ENCODE measurements at places on chromosomes 3 and 15.
A peak's percentile ranks its signal among the peaks of the same experiment; 100 is the strongest.

DNA sequence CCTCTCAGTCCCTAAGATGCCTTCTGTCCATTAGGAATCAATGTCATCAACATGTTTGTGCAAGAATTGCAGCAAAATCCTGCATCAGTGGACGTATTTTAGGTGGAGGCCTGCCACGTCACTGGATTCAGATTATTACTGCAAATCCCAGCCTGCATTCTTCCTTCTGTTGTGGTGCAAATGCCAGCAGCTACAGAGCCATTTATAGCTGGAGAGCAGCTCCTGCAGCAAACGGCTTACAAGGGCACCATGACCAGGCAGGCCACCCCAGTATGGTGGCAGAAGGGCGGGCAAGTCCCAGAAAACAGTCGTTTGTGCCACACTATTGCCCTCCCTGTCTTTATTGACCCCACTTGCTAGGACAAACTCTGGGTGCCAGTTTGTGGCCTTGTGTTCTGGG lies 74.7 kb downstream of the SNRK start:
- DNase-seq, result no peak

- no peak for DNase-seq
These were observed 27.7 kb downstream of the C15orf39 start for GRCh38 chr15:75229191-75230015.

DNA sequence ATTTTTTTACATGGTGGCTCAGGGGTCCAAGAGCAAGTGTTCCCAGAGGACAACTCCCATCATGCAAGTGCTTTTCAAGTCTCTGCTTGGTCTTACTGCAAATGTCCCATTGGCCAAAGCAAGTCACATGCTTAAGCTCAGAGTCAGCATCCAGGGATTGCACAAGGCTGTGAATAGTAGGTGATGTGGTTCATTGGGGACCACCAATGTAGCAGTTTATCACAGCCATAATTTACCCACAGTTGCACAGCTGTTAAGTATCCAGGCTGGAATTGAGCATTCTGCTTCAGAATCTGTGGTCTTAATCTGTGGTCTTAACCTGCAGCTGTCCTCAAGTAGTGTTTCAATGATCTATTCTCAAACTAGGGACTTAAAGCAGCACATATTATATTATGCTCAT lies 71.4 kb upstream of the PLCL2 start:
- DNase-seq, result no peak

GRCh38 chr3:97706226-97706625 lies 58.3 kb upstream of the ARL6 start:
- no peak for DNase-seq

DNA sequence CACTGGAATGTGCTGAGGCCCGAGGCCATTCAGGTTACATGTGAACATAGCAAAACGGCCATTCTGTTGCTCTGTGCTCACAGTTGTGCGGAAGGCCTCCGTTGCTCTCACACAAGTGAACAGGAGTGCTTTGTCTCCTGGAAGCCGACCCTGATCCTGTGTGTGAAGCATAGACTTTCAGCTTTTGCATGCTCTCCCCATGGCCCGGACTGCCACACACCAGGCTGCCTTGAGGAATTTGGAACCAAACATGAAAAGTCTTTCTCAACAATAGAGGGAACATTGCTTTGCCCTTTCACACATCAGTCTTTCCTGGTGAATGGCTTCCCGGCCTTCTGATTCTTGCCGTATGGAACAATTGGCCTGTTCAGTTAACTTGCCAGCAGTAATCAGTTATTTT lies 154.8 kb upstream of the LRIG1 start:
- no peak for DNase-seq

- DNase-seq, result no peak
These were observed 33.4 kb downstream of the DCLK3 start for GRCh38 chr3:36730966-36731365.

DNA sequence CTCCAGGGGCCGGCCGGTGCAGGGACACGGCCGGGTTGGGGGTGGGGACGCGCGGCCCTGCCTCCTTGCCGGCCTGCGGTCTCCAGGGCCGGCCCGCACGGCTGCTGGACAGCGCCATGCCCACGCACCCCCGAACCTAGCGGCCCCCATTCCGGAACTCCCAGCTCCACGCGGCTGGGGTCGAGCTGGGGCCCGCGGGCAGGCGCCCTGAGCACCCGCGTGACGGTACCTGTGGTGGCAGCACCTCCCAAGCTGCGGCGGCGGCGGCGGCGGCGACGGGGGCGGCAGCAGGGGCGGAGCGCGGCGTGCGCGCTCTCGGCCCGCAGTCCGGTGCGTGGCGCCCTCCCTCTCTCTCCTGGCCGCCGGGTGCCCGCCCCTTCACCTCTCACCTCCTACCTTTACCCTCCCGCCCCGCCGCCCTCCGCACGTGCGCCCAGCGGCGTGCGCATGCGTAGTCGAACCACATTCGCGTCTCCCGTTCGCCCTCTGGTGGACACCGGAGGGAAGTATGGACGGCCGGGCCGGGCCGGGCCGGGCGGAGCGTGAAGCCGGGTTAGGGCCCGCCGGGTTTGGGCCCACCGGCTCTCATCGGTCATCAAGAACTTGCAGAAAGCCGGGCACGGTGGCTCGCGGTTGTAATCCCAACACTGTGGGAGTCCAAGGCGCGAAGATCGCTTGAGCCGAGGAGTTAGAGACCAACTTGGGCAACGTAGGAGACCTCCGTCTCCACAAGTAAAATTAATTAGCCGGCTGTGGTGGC lies at the start of gene SCAP:
SCAP (minus strand) TSS at position 372 of the 760 bp plus-strand sequence. CDS start 32,948 bp downstream, outside the sequence.
- DNase-seq, result peak; percentile 54

DNA sequence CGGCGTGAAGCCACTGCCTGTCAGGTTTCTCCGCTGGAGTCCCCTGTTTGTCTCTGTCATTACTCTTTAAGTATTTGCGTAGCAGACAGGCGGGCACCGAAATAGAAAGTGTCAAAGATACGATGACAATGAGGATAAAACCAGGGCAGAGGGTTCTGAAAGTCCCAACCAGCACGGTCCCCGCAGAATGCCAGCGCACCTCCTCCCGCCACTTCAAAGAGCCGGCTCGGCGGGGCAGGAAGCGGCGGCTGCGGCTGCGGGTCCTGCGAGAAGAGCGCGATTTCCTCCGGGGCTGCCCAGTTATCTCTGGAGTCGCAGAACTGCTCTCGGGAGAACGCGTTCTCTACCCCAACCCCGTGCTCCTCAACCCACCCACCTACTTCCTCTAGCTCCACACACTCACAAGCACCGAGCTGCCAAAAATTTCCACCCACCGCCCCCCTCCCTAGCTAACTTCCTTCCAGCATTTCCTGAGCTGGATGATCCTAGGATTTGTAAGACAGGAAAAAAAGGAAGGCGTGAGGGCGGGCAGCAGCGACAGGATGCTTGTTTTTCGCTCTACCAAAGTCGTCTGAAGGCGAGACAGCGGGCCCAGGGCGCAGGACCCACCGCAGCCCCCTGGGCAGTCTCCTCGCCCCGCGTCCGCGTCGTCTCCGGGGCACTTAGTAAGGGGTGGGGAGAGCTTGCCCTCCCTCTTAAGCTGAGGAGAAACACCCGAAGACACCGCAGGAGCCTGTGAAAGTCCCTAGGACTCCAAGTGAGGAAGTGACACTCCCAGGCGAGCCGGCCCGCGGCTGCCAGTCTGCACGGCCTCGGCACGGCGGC lies at the start of gene ARHGAP31:
ARHGAP31 (plus strand) TSS at position 513 of the 825 bp plus-strand sequence. CDS start 522 bp downstream, outside the sequence.
- DNase-seq, result peak; percentile 40

GRCh38 chr3:129599073-129599472 lies 7.4 kb downstream of the PLXND1 start:
- DNase-seq, result no peak

GRCh38 chr3:156599089-156599874 lies 44.4 kb upstream of the SSR3 start:
- no peak for DNase-seq

DNA sequence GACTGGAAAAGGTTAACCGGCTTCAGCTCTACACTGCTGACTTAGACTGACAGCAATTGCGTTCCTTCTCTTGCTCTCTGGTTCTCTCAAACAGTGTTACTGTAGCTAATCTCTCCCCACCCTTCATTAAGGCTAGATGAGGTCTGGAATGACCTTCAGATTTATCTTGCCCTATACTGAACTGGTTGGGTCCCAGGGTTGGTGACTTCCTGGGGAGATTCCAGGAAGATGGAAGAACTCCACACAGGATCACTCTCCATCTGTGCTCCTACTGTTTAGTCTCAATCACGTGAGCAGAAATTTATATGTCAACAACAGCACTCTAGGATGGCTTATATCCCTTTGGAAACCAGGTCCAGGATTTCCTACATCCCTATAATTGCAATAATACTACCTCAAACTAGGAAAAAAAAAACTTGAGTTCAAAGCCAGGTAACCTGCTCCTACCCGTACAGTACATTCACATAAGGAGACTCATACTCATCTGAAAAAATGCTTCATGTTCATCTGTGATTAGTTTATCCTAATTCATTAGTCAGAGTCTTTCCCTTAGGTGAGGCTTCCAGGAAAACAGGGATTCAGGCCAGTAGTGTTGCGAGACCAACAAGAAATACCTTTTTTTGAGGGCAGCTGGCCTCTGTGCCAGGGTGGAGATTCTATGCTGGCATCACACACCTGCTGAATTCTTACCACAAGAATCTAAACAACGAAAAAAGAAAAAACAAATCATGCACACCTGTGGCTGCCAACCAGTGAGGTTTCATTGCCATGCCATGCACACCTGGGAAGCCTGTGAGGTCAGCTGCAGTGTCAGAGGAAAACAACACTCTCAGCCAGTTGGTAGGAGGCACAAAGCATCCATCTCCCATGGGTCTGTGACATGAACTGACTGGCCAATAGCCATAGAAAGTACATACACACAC lies 297.3 kb downstream of the MECOM start:
- no peak for DNase-seq

DNA sequence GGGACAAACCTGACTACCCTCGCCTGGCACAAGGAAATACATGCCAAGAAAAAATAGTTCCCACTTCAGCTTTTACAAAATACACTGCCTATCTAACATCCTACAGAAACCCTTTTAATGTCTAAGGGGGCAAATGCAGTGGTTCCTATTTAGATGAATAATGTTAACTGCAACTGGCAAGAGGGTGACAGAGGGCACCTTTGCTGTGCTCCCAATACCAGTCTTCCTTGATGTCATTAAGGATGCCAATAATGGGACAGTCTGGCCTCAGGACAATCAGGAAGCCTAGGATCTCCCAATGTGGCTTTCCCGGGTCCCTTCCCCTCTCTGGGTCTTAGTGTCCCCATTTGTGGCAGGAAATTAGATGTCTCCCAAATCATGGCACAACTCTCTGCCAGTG lies 13.9 kb downstream of the CSRNP1 start:
- DNase-seq, result no peak

DNA sequence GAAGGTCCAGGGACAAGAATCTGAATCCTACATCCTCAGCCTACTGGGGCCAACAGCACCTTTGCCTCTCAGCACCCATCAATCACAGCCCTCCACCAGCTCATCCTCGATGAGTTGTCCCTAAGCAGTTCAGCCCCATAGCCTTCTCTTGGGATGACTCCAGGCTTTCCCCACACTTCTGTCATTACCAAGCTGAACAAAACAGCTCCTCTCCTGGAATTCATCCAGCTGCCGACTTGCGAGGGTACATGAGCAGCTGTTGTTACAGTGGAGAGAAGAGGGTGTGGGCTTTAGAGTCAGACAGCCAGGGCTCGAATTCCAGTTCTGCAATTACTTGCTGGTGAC lies 69.0 kb upstream of the THBS1 start:
- peak; percentile 39 for DNase-seq

Measured in AG09319 (cell line).